ENCODE measurements at places on chromosomes 12 and 14. TPM values are rescaled to one million over a fixed set of nuclear protein-coding genes. Genes with fewer than 3 reads are reported as not detected.

DNA sequence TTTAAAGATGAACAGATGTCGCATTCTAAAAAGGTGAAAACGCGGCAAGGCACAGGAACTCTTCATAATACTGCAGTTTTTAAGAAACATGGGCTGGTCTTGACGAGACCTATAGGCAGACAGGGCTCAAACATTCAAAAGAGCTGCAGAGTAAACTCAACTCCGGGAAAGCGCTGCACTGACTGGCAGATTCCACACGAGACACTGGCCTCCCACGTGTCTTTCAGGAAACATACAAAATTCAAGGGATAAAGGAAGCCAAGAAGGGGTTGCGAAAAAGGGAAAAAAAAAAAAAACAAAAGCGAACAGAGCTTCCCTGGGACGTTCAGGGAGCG lies 614 bp upstream of the ARF6 start:
- peak; percentile 44 for DNase-seq

GRCh38 chr12:12745576-12746211 lies 28.5 kb downstream of the CDKN1B start:
- DNase-seq, result no peak

DNA sequence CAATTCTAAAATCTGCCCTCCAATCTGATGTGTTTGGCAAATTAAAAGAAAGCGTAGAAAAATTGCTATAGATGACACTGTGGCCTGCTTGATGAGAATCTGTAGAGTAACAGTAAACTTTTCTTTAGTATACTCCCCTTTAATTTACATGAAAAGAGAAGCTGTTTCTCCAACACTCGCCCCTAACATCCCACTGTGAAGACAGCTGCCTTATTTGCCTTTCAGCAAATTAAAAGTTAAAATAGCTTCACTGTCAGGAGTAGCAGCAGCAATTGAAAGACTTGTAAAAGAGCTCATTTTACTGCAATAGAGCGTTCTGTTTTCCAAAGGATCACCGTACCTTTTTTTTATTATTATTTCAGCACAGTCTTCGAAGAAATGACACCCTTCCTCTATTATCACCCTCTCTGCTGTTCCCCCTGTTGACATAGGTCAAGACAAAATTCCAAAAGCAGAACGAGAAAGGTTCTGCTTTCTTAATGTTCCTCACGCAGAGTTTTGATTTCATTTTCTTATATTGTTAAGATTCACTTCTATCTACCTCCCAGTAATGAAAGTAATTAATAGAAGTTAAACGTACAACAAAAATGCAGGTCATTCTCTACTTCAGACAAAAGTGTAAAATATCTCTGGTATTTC lies 153.5 kb upstream of the USP15 start:
- no peak for DNase-seq

DNA sequence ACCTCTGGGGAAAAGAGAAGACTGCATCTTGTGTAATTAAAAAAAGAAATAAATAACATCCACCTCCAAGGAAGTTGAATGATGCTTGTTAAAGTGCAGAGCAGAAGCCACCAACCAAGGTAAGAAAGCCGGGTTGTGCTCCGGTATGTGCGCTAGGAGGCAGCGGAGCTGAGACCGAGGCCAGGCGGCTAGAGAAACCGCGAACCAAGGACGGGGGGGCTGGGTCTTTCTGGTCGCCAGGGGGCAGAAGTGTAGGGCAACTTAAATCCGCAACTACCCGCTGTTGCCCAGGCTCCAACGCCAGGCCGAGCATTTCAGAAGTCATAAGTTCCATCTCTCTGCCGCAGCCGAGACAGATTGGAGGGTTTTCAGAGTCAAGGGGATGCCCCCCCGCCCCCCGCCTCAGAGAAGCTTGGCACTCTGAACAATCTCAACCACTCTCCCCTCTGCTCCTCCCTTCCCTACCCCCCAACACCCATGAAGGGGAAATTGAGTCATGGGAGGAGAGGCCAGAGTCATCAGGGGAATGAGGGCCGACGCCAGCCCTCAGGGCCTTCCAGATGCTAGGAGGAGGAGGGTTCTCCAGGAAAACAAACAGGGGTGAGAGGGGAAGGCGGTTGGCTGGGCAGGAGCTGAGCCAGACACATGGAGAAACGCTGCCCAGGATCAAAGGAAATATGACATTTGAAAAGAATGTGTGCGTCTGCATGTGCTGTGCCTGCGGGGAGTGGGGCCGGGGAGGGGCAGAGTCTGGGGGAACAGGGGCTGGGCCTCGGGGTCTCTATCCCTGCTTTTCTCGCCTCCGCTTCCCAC lies 2.2 kb upstream of the NFATC4 start:
- DNase-seq, result no peak

- DNase-seq, result peak; percentile 16
Measured at GRCh38 chr14:77738559-77739250, 22.3 kb downstream of the SNW1 start.

DNA sequence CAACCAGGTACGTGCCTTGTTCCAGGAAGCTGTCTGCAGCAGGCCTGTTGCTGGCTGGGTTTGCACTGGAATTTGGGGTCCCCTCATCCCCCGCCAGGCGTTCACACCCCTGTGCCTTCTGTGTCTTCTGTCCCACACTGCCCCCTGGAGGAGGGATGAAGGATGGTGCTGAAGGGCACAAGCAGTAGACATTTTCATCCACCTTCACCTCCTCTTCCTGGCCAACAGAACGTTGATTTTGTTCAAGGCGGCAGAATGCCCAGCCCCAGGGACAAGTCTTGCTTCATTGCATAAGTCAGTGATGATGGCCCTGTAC lies 122.1 kb downstream of the CALM1 start:
- DNase-seq, result peak; percentile 34

- DNase-seq, result no peak
Measured at GRCh38 chr12:46764005-46764404, 61.8 kb downstream of the SLC38A4 start.

GRCh38 chr14:55073856-55074255 lies 22.4 kb downstream of the MAPK1IP1L start:
- DNase-seq, result peak; percentile 52

DNA sequence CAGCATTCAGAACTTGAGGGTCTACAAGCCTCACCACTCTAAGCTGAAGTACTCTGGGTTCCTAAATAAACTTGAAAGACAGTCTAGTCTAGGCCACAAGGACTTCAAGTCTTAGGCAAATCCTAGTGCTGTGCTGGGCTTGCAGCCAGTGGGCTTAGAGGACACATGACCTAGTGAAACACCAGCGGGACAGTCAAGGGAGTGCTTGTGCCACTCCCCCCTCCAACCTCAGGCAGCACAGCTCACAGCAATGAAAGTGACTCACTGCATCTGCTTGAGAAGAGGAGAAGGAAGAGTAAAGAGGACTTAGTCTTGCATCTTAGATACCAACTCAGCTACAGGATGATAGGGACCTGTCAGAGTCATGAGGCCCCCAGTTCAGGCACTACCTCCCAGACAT lies 438.1 kb downstream of the IPO8 start:
- DNase-seq, result peak; percentile 22

DNA sequence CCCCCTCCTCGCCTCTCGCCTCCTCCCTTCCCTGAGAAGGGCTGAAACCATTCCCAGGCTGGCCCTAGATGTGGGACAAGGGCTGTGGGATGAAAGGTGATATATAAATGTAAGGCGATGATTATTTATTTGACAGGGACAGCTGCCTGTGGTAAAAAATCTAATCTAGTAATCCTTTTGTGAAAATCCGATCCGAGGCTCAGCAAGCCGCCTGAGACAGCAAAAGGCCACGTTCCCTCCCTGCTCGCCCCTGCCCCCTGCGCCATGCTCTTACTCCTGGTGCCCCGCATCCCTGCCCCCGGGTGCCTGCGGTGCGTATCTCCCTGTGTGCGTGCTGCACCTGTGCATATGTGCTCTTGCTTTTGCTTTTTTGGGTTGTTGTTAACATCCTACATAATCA lies 65.2 kb downstream of the TSPAN9 start:
- no peak for DNase-seq

DNA sequence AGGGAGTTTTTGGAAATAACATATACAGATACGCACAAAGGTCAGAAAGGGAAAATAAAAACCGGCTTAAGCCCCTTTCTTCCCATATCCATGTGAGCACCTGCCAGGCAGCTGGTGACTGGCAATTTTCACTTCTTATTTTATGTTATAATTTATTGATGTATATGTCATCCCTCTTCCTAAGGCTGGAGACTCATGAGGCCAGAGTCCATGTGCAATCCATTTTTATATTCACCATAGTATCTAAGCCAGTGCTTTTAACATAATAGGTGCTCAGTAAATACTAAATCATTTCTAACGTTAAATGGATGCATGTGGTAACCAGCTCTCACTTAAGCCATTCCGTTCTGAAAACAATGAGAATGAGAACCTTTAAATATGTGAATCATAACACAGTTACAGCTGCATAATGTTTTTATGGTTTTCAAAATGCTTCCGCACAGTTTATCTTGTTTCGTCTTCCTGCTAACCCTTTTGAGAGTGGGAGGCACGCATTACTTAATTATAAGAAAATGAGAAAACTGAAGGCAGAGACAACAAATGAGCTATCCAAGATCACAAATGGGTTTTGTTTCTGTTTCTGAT lies 178.3 kb downstream of the CACNA1C start:
- no peak for DNase-seq

DNA sequence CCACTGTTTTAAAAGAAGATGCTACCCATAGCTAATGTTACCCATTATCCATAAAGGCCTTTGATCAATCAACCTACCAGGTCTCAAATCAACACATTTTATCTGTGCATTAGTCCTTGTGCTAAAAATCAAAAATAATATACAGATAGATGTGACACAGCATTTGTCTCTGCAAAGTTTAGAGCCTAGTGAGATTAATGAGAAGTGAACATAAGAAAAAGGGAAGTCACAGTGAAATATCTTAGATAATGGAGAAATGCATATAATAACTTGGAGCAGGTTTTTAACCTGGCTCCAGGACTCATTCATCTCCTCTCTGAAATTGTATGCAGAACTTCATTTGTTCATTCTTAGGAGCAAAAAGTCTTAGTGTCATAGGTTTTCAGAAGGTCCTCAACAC lies 7.2 kb downstream of the PDE3A start:
- DNase-seq, result no peak

DNA sequence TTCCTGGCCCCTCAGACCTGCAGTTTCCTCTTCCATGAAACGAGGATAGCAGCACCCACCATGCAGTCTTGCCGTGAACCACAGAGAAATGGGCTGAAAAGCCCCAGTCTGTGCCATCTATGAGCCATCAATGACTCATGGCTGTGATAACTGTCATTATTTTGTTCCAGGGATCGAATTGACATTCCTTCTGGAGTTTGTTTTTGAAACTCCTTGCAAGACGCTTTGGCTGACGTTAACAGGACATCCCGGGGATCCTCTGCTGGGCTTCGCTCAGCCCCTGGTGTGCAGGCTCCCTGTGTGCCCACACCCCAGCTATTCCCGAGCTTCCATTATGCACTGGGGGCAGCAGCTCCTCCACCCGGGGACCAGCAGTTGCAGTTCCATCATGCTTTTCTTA lies 33.8 kb downstream of the MMAB start:
- peak; percentile 15 for DNase-seq

DNA sequence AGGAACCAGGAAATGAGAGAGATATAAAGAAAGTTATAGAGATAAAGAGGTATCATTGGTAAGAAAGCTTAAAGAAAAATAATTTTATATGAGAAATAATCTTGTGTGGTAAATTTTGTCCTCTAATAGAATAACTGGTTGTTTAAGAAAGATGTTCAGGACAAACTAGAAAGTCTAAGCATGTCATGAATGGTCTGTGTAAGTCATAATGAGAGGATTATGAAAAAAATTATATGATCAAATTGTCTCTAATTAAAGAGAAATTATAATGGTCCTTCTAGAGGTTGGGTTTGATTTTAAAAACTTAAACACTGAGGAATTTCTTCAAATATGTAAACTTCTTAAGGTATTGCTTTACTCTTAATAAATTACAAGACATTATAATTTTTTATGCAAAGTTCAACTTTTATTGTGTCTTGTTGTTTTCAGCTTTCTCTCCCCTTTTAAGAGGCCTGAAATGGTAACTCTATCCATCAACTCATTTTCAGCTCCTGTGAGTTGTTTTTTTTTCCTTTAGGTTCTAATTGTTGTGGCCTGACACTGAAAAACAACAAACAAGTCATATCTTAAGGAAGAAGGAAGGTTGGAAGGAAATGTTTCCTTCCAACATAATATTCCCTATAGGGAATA lies 88.2 kb upstream of the CNOT2 start:
- peak; percentile 12 for DNase-seq

DNA sequence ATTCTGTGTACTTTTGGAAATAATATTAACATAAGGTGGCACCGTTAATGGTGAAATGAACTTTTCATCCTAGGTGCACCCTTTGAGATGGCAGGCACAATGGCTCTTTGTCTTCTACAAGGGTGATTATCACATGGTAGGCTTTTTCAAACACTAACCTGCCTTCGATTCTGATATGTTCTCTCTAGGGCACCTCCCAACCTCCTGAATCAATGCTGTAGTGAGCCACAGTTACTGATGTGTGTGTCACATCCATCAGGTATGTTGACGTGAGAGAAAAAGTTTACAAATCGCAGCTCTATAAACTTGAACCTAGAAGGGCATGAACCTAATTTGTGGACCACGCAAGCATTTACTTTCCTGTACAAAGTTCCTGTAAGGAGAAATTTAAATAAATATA lies 25.4 kb downstream of the PDE3A start:
- no peak for DNase-seq

DNA sequence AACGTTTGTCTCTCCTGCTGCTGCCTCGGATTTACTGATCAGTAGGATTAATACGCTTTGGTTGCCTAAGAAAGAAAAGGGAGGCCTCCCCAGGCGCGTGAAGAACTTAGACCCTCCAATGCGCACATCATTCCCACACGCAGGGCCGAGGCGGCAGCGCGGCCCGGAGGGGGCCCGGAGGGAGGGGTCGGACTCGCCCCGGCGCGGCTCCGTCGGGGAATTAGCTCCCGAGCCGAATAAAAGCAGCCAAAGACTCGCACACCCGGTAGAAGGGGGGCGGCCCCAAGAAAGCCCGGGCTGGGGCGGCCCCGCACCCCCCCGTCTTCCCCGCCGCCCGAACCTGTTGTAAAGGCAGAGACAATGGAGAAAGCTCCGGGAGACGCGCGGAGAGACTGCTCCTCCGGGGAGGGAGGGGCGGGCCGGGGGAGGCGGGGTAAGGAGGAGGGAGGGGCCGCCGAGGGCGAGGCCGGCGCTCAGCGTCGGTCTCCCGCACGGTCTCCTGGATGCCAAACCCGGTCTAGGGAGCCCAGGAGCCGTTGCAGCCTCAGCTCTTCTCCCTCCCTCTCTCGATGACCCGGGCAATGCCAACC lies at the start of gene NELL2:
Gene NELL2 (minus strand): TSS at position 362 of the 590 bp plus-strand sequence. CDS start 446 bp downstream, outside the sequence.
- DNase-seq, result no peak

- no peak for DNase-seq
Measured at GRCh38 chr14:26597071-26597588, 703 bp downstream of the NOVA1 start.

- no peak for DNase-seq
Measured at GRCh38 chr14:48738186-48738925, 847.8 kb downstream of the RPS29 start.

- DNase-seq, result peak; percentile 81
Measured at GRCh38 chr12:77995436-77996167, 164.9 kb downstream of the NAV3 start.

- DNase-seq, result no peak
Measured at GRCh38 chr12:76898442-76898841, 19.6 kb upstream of the CSRP2 start.

The KLHDC1 gene
- total RNA-seq, result 0.05 TPM

The MGAT4C gene
- not detected for total RNA-seq

All from A172 (cell line).